CD4-positive, alpha-beta T cell treated with Interleukin-4 for 4 hours (primary cell): ENCODE measurements at places on chromosomes 2 and 18.
A peak's percentile ranks its signal among the peaks of the same experiment; 100 is the strongest.

DNA sequence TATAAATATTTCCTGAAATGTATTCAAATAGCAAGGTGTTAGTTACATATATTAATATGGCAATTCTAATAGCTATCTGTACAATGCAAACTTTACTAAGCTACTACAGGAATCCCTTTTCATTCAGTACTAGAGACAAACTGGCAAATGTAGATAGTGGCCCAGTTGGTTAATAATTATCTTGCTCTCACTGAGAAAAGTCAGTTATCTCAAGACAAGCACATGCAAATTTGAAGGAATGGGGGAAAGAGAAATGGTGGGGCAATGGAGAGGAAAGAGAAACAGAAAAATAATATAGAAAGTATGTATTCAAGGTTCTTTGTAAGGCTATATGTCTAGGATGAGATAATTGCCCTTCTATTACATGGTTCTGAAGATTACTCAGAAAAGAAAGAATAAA lies 280.0 kb downstream of the FIGN start:
- DNase-seq, result no peak

DNA sequence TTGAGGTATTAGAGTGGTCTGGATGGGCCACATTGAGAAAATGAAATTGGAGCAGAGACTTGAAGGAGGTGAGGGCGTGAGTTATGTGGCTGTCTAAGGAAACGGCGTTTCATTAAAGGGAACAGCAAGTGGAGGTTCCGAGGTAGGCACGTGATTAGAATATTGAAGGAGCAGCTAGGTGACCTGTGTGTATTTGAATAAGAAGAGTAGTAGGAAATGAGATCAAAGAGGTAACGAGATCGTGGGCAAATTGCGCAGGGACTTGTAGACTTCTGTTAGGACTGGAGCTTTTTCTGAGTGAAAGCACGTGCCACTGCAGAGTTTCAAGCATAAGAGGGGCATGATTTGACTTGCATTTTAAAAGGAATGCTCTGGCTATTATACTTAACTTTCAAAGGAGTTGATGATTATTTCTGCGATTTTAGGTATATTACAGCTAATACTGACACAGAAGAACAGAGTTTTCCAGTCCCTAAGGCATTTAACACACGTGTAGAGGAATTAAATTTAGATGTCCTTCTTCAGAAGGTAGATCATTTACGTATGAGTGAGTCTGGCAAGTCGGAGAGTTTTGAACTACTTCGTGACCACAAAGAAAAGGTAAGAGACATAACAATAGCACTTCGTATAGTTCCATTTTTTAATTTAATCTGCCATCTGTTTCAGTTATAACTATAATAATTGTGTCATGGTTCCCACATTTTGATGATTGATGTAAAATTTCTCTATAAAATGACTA lies 48.7 kb downstream of the RMDN2 start:
- no peak for DNase-seq

DNA sequence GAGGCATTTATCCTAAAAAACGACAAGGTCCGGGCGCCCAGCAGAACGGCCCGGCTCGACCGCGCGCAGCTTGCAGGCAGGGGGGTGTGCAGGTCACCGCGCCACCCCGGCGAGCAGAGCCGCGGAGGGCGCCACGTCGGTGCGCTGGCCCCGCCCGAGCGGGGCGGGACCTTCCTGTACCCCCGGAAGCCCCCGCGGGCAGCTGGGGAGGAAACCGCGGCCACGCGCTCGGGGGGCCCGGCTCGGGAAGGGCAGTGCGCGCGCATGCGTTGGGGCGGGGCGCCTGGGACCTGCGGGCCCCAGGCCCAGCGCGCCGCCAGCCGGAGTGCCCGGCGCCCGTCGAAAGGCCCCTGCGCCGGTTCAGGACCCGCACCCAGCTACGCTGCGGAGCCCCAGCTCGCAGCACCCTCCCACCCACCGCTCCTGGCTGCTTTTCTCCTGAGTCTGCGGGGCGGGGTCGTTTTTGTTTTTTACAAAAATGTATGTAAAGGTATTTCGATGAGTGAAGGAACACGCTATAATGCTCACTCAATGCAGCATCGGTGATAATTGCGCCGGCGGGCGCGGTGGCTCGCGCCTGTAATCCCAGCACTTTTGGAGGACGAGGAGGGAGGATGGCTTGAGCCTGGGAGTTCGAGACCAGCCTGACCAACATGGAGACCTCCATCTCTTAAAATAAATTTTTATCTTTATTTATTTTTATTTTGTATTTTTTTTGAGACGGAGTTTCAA lies 47.7 kb upstream of the POMC start:
- peak; percentile 84 for DNase-seq

DNA sequence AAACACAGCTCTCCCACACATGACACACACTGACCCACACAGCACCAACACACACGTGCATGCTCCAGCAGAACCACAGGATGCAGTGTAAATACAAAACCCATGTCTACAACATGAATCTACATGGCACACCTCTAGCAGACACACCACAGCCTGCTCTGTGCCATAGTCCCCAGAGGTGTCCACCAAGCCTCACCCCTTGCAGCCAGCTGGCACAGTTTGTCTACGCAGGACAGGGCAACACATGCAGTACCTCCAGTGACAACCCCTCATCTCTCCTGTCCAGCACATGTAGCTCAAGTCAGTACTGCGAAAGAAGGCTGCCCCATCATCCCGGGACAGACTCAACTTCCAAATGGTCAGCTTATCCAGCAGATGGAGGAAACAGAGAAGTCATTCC lies 18.9 kb downstream of the CELF4 start:
- no peak for DNase-seq

DNA sequence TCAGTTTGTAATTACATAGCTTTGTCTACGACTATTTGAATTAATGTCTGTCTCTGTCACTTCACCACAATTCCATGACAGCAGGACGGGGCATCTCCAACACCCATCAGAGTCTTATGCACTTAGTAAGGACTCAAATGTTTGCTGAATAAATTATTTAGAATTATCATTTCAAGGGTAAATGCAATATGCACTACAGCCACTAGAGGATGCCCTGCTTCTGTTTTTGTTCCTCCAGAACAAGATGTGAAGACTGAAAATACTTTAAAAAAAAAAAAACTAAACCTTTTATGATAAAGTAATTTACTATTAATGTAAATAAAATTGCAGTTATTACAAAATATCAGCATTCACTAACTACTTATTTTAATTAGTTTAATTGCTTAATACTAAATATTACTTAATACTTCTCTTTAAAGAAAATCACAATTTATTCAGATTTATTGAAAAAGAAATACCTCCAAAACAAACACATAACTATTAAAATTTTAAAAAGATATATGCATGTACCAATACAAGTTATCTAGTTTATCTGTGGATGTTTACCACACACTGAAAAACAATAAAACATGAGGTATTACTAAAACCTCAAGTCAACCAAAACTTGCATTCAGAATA lies 3.2 kb downstream of the PIGN start:
- peak; percentile 71 for DNase-seq

- no peak for DNase-seq
Observed at GRCh38 chr18:23056315-23056714, 79.0 kb upstream of the CABLES1 start.

DNA sequence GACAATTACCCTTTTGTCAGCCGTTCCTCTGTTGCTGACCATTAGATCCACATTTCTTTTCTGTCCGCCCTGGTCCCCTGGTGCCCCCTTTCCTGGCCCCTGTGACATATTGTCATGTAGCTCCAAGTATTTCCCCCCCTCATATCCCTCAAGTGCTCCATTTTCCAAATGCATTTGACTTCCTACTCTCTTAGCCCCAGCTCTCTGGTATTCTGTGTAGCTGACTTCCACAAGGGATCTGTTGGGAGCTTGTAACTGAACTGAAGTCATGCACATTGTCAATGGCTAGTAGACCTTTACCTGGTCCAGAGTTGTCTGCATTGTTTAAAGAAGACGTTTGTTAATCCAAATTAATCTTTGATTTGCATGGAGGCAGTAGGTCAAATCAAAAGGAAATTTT lies 34.8 kb downstream of the LIPG start:
- DNase-seq, result no peak

DNA sequence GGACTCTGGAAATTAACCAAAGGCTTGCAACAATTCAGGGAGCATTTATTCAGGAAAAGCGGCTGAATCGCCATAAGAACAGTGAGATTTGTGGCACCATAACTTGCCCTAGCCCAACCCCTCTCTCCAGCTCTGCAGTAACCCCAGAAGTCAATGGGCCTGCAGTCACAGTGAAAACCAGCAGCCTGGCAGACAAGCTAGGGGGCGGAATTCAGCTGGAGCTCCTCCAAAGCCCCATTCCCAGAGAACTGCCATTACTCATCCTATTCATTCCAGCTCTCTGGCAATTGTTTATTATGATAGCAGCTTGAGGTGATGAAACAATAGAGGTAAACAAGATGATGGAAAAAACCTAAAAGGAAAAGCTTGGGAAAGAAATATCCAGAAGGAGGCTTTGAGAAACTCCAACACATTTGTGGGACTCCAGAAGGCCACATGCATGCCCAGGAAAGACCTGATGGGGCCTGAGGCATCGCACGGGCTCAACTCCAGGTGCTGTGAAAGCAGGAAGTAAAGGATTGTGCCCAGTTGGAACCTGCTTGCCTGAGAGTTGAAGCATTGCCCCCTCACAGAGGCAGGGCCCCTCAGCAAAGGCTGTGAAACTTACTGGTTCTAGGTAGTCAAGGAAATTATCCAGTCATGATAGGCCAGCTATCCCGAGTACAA lies 126.7 kb downstream of the TWIST2 start:
- no peak for DNase-seq

- DNase-seq, result no peak
Observed at GRCh38 chr2:9408641-9409151, 14.6 kb downstream of the ITGB1BP1 start.

- DNase-seq, result peak; percentile 9
Observed at GRCh38 chr2:173286153-173286809, 68.4 kb upstream of the CDCA7 start.

DNA sequence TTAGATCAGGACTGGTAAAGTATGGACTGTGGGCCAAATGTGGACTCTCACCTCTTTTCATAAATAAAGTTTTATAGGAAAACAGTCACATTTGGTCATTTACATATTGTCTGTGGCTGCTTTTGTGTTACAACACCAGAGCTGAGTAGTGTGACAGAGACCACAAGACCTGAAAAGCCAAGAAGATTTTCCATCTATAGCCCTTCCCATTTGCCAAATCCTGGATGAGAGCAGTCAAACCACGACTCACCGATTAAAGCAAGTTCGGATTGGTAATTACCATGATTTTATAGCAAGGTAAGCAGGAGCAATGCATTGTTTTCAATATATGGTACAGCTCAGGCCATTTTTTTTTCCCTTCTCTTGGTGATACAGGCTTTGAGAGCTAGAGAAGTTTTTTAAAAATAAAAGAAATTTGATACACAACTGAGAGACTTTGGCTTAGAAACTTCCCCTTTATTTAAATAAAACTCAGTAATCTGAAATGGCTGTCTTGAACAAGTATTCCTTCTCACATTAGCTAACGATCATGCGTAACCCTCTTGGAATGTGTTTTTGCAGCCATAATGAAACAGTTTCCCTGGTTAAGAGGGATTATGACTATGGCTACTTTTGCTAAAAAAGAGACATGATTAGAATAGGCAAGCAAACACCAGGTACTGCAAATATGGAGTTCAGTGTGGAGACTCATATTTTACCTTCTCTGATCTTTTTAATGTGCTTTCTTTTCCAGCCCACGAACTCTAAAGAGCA lies 9.5 kb upstream of the MALL start:
- no peak for DNase-seq

- DNase-seq, result peak; percentile 20
Observed at GRCh38 chr2:207505728-207506127, 24.0 kb upstream of the CREB1 start.

DNA sequence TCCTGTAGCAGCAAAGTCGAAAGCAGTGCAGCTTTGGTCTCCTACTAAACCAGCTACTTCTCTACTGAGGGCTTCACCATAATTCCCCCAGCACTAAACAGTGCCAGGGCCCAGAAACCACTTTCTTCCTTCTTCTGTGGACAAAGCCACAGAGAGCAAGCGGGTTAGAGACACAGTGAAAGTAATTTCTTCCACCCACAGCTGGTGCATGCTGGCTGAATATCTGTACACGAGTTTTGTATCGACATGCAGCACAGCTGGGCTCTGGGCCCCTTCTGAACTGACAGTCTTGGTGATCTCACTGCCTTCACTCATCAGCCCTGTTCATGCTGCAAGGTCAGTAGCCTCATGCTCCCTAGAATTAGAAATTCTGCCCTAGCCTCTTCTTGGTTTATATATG lies 74.0 kb upstream of the SULT1C3 start:
- no peak for DNase-seq

DNA sequence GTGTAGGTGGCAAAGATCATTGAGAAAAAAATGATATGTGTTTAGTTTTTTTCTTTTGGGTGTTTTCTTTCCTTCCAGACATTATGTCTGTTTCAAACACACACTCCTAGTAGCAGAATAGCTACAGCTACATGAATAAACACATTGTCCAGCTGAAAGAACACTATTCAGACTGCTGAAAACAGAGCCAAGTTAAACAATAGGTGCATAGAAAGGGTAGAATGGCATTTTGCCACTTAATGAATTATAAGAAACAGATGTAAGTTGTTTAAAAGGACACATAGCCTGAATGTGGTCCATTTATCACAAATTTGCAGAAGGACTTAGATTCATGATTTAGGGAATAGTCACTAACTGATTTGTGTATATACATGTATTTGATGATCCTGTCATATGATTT lies 20.1 kb downstream of the CTLA4 start:
- DNase-seq, result no peak

DNA sequence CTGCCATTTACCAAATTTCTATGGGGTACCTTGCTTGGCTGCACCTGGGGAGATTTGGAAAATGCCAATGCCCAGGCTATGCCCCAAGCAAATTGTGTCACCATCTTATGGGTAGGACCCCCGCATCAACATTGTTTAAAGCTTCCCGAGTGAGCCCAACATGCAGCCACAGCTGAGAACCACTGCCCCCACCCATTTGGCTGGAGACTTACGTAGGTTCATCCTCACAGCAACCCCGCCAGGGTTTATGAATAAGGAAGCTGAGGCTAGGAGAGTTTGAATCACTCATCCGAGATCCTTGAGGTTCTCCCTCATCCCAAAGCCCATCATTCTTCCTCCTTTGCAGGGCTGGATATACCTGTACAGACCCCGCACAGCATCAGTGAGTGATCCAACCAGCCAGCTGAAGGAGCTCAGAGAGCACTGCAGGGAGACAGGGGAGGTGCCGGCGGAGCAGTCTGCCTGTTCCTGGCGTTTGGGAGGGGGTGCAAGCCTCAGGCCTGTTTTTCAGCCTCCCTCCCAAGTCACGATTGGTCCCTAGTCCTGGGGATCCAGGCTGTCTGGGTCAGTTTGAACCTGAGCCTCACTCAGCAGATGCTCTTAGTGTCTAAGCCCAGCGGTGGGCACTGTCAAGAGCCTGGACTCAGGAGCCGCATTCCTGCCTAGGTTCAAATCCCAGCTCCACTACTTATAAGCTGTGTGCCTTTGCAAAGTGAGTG lies 164.9 kb downstream of the SMAD7 start:
- DNase-seq, result no peak
